ENCODE measurements at places on chromosomes 1 and 21.
A peak's percentile ranks its signal among the peaks of the same experiment; 100 is the strongest.

DNA sequence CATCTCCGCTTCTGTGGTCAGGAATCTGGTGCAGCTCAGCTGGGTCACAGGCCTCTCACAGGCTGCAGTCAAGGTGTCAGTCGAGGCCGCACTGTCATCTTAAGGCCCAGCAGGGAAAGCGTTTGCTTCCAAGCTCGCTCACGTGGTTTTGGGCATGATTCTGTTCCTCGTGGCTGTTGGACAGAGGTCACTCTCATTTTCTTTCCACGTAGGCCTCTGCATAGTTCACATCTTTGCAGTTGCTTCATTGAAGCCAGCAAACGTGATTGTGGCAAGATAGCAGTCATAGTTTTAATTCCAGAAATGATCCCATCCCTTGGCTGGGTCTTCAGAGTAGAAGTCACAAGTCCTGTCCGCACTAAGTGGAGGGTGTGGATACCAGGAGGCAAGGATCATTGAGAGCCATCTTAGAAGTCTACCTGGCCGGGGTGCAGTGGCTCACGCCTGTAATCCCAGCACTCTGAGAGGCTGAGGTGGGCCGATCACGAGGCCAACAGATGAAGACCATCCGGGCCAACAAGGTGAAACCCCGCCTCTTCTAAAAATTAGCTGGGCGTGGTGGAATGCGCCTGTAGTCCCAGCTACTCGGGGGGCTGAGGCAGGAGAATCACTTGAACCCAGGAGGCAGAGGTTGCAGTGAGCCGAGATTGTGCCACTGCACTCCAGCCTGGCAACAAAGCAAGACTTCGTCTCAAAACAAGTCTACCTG lies 24.5 kb downstream of the NECAP2 start:
- no peak for DNase-seq

- no peak for DNase-seq
These were observed 150.1 kb downstream of the CDC7 start for GRCh38 chr1:91650764-91651163.

GRCh38 chr1:45473302-45473701 lies 17.7 kb downstream of the TESK2 start:
- no peak for DNase-seq

DNA sequence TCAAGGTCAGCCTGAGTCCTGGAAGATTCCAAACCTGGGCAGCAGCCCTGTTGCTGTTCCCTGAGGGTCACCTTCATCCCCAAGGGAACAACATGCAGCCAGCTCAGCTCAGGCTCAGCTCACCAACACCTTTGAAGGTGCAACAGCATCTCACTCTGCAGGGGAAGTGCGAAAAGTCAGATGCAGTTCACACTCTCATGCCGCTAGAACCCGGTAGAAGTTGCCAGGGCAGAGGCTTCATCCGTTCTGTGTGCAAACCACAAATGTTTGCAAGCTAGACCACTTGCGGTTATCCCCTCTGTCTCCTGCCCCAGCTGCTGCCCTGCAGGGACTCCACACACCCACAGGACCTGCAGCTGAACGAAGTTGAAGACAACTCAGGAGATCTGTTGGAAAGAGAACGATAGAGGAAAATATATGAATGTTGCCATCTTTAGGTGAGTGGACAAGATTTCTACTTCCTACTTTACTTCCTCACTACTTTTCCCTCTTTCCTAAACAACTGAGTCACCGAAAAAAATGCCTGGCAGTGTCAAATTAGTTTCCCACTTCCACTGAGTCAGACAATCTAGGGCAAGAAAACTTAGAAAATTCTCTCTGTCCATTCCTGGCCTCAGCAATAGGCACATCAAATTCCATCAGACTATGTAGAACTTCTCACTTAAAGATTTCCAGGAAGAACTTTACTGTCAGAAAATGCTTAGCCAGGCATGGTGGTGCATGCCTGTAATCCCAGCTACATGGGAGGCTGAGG lies 1.8 kb upstream of the FCRL6 start:
- DNase-seq = peak; percentile 33

DNA sequence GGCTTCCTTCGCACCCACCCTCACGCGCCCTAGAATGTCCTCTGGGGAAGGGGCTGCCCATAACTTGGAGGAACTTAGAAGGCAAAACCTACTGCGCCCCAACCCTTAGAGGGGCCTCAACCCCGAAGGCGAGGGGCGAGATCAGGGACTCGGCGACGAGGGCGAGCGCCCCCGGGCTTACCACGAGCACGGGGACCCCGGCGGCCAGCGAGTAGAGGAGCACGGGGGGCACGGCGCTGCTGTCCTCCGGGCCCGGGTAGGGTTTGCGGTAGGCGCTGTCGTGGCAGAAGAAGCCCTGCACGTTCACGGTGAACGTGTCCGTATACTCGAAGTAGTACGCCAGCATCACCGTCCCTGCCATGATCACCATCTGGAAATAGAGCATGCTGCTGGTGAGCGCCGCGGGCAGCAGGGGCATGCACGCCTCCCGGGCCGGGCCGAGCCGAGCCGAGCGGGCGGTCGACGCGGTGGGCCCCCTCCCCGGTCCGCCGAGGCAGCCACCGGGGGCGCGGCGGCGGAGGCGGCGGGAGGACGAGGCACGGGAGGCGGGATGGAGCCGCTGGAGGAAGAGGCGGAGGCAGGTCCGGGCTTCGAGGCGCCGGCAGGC lies 304 bp downstream of the PLPPR5 start:
- peak; percentile 3 for DNase-seq

GRCh38 chr1:47724432-47724999 lies 272.7 kb downstream of the TRABD2B start:
- no peak for DNase-seq

DNA sequence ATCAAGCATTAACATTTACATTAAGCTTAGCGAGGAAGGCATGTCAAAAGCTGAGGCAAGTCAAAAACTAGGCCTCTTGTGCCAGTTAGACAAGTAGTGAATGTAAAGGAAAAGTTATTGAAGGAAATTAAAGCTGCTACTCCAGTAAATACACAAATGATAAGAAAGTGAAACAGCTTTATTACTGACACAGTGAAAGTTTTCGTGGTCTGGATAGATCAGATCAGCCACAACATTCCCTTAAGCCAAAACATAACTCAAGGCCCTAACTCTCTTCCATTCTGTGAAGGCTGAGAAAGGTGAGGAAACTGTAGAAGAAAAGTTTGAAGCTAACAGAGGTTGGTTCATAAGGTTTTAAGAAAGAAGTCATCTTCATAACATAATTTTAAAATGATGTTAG lies 131.9 kb downstream of the VAV3 start:
- DNase-seq = no peak

DNA sequence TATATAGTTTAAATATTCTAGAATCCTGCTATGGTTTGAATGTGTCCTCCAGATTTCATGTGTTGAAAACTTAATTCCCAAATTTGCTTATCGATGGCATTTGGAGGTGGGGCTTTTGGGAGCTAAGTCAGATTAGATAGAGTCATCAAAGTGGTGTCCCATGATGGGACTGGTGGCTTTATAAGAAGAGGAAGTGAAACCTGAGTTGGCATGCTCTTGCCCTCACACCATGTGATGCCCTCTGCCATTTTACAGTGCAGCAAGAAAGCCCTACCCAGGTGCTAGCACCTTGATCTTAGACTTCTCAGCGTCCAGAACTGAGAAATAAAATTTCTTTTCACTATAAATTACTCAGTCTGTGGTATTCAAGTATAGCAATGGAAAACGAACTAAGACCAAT lies 111.3 kb downstream of the TGFB2 start:
- DNase-seq = no peak

DNA sequence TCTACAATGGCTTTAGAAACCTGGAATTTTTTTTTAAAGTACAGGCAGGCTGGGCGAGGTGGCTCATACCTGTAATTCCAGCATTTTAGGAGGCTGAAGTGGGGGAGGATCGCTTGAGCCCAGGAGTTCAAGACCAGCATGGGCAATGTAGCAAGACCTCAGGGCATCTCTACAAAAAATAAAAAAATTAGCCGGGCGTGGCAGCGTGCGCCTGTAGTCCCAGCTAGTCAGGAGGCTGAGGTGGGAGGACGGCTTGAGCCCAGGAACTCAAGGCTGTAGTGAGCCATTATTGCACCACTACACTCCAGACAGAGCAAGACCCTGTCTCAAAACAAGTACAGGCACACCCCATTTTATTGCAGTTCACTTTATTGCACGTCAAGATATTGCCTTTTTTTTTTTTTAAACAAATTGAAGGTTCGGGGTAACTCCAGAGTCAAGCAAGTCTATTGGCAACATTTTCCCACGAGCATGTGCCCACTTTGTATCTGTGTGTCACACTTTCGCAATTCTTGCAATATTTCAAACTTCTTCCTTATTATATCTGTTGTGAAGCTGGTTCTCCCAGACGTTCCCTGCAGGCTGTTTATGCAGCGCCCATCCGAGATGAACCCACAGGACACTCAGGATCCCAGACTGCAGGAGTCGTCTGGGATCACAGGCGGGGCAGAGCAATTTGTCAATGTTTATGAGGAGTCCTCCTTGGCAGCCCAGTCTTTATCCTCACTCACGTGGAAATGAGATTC lies 4.7 kb downstream of the HES2 start:
- no peak for DNase-seq

DNA sequence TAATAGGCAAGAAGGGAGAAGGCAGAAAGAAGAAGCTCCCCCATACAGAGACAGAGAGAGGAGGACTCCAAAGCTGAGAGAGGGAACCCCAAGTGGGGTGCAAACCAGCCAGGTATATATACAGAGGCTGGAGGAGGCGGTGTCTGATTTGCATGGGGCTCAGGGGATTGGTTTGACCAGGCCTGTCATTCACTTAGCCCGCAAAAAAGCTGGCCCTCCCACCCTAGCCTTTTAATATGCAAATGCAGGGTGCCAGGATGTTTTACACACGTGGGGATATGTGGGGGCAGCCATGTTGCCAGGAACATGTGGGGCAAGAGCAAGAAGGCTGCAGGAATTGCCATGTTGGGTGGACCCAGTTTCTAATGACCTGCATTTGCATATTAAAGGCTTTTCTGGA lies 37.0 kb upstream of the TENT5B start:
- DNase-seq = no peak

GRCh38 chr1:97157991-97158390 lies 436.4 kb downstream of the PTBP2 start:
- no peak for DNase-seq

GRCh38 chr1:24978383-24979032 lies 48.4 kb upstream of the RUNX3 start:
- DNase-seq = no peak

DNA sequence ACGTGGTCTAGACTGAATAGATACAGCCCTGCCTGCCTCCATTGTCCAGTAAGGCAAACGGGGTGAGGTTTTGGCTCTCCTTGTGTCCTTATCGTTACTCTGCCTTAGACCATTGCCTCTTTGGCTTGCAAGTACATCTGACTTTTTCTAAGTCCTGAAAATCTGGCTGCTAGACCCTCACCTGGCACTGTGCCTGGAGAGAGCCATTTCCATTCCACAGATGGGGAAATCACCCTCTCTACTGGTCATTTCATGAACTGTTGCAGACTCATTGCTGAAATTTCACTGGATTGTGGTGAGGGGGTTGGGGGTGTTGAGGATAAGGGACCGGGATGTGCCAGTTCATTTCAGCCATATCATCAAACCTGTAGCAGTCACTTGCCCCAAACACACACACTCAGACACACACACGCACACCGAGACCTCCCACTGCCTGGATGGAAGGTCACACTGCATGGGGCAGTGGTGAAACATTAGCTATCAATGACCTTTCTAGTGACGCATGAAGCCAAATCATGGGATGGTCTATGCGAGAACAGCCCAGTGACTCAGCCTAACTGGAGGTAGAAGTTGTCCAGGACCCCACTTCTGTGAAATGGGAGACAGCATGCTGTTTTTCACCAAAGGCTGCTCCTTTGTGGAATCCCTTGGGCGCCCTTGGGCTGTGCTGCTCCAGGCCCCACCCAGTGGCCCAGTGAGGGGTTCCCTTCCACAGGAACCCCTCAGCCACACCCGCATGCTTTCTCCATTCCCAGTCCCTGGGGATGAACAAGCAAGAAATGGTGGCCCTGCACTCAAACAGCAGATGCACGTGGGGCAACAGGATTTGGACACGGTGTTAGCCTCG lies 34.9 kb upstream of the VASH2 start:
- DNase-seq = no peak

DNA sequence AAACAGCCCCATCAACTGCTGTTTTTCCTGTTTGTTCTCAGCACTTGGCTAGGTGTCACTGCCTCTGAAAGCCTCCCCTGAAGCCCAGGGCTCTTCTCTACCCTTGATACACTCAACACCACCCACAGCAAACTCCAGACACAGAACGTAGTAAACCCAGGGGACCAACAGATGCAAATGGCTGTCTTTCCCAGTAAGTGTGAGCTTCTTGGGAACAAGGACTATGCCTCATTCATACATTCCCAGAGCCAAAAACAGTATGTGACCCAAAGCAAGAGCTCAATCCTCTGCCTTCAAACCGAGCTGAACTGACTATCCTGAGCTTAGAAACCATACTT lies 4.4 kb downstream of the LBR start:
- no peak for DNase-seq

- no peak for DNase-seq
These were observed 3.4 kb upstream of the CDCP2 start for GRCh38 chr1:54156201-54156600.

GRCh38 chr1:49728377-49728776 lies 295.4 kb downstream of the AGBL4 start:
- no peak for DNase-seq

GRCh38 chr1:184748740-184749139 lies 5.9 kb downstream of the EDEM3 start:
- no peak for DNase-seq

DNA sequence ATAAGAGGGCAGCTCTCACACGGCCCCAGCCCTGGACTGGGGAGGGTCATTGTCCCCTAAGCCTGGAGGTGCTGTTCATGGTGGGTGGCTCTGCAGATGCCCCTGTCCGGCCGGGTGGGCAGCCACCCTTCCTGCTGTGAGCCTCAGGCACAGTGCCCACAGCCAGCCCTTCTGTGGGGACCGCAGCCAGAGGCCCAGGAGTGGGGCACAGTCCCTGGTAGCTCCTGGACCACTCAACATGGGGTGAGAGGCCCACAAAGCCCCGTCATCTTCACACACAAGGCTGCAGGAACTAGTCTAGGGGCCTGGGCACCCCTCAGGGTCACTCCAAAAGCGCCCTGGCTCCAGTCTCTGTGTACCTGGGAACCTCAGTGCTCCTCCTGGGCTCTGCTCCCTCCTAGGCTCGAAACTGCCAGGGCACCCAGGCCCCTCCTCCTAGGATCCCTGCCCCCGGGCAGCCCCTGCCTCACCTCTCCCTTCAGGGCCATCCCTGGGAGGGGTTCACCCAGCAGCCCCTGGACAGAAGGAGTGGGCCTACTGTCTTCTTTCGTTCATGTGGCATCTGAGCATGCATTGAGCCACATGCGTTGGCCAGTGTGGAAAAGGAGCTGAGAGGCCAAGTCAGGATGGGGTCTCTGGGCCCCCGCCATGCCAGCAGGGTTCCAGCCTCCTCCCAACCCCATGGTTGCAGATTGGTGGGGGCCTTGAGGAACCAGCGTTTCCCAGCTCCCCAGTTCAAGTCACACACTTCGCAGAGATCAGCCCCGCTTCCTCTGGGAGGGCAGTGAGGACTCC lies 43.0 kb downstream of the WNT9A start:
- no peak for DNase-seq

GRCh38 chr1:44217809-44218410 lies 4.6 kb downstream of the DMAP1 start:
- peak; percentile 80 for DNase-seq

GRCh38 chr1:35120458-35121133 lies 41.4 kb downstream of the ZMYM1 start:
- DNase-seq = peak; percentile 5

Measured in activated CD4-positive, alpha-beta T cell treated with anti-CD3 and anti-CD28 coated beads, Interleukin-2, Interleukin-6, amounts not matched to agents 100 ng/mL and 50 ng/mL, durations not matched to agents 16 hours and 8 hours (primary cell).